ENCODE measurements at places on chromosomes 3 and 15.
A peak's percentile ranks its signal among the peaks of the same experiment; 100 is the strongest.

DNA sequence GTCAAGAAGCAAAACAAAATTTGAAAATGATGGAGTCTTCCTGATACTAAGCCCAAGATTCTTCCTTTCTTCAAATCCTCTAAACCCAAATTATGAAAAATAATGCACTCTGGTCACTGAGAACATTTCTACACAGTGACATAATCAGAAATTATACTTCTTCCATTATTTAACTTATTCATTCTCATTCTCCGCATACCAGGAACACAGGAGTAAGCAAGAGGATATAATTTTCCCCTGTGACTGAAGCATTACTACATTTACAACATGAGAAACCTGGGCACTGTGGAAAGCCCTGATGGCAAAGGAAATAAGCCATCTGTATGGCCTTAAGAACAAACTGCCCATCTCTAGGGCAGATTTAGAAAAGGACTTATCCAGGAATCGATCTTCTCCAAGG is 47.0 kb downstream of the EXD1 start:
- DNase-seq = no peak

DNA sequence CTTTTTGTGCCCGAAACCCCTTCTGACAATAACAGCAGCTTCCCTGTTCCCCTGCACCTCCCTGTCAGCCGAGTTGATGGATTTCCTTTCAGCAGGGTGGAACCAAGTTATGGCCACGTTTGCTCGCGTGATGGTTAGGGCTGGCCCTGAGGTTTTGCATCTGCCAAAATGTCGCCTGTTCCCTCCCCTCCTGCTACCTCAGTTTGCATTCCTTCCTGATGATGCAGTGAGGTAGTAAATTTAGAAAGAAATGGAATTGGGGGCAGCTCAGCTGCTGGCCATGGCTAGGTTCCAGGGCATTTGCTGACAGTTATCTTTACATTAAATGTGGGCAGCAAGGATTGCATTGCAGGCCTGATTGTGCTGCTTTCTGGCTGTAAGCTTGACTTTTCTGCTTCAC is 13.2 kb downstream of the LIMD1 start:
- DNase-seq = peak; percentile 43

DNA sequence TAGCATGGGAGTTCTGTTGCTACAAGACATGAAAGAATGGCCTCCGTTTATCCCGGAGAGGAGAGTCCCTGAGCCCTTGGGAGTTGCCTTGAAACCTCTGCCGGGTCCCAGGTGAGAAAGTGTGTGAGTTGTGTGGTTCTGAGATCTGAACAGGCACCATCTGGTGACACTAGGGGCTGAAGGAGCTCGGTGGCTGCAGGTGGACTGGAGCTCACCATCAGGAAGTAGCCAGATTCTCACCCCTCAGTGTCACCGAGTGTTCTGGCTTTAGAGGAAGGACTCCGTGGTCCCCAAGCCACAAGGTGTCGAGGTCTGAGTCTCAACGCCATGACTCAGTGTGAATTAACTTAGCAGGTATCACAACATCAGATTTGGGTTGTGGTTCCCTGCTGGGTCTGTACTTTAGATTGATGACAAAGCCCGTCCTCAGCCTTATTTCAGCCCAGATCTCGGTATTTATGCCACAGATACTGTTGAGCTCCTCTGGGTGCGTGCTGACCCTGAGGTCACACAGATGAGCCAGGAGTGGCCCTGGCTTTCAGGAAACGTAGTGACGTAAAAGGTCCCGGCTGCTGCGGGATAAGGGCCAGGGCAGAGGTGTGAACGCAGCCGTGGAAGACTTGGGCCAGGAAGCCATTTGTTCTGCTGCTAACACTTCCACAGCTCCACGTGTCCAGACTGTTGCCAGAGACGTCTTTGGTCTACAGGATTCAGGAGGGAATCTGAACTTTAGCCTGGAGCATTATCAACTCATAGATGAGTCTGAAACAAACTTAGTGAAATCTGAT is 54.4 kb downstream of the PGPEP1L start:
- no peak for DNase-seq

DNA sequence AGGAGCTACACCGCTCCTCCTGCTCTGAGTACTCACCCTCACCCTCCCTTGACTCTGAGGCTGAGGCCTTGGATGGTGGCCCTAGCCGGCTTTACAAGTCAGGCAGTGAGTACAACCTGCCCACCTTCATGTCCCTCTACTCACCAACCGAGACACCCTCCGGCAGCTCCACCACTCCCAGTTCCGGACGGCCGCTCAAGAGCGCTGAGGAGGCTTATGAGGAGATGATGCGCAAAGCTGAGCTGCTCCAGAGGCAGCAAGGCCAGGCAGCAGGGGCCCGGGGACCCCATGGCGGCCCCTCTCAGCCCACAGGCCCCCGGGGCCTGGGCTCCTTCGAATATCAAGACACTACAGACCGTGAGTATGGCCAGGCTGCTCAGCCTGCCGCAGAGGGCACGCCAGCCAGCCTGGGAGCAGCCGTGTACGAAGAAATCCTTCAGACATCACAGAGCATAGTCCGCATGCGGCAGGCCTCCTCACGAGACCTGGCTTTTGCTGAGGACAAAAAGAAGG is 21.2 kb upstream of the APEH start:
- DNase-seq = no peak

GRCh38 chr15:64901914-64902313 is 9.8 kb upstream of the ANKDD1A start:
- DNase-seq = no peak

DNA sequence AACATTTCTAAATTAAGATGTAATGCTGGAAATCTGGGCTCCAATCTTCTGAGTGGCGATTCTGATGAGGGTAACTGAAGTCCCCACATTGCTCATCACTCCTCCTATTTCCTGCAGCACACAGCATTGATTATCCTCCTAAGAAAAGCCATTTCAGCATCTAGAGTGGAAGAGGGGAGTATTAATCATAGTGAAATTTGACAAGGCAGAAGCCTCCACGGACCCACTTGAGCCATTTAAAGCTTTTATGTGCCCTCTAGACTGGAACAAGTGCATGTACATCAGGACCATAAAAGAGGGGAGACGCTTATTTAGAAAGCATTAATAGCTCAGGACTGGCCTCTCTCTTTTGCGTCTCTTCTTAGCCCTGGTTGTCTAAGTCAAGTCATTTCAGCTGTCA is 25.8 kb downstream of the AQP9 start:
- DNase-seq = no peak
